Uterus (tissue), 4 donors: ENCODE measurements at places on chromosomes 2 and 18.

DNA sequence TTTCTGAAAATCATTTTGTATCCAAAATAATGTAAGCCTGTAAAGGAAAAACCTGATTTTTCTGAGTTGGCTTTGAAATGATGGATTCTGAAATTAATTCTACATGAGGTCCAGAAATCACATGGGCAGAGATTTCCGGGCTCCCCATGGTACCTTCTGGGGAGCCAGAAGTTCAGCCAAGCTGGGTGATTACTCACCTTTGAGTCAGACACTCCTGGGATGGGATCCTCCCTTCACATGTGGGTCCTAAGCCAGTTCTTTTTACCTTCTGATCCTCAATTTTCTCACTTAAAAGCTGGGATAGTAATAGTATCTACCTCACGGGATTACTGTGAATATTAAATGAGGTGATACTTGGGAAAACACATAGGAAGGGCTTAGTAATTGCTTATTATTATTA, 179.8 kb upstream of the EPAS1 start:
- DNase-seq, result no peak

DNA sequence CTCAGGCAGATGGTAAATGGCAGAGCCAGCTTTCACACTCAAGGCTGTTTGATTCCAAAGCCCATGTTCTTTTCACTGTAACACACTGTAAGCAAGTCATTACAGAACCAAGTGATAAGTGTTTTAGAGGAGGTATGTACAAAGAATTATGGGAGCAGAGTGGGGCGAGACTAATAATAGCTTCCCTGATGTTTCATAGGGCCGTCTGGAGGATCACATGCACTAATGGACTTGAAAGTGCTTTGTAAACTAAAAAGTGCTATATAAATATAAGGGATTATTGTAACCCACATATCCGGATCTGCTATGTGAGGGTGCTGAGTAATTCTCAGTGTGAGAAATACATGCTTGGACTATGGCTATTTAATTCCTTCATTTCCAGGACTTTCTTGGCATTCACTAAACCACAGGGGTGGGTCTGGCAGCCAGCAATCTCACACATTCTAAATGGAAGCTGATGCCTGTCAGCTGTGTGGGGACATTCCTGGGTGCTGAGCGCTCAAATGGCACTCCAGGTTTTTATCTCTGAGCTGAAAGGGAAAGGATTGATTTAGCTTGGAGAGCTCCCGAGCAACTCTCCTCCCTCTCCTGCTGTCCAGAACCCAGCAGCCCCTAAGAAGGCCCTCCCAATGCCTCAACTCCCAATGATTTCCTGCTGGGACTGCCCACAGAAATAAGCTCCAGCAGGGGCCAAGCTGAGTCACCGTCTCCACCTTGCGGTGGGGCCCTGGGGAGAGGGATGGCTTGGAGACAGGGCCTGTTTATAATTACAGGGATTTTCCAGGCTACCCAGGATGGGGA, 222.8 kb downstream of the SOX11 start:
- DNase-seq, result no peak

GRCh38 chr2:104854498-104855220, 744 bp downstream of the POU3F3 start:
- no peak for DNase-seq

- DNase-seq, result no peak
Observed at GRCh38 chr2:208867374-208867773, 460.8 kb downstream of the PTH2R start.

- no peak for DNase-seq
Observed at GRCh38 chr2:54675738-54676137, 47.7 kb upstream of the EML6 start.

DNA sequence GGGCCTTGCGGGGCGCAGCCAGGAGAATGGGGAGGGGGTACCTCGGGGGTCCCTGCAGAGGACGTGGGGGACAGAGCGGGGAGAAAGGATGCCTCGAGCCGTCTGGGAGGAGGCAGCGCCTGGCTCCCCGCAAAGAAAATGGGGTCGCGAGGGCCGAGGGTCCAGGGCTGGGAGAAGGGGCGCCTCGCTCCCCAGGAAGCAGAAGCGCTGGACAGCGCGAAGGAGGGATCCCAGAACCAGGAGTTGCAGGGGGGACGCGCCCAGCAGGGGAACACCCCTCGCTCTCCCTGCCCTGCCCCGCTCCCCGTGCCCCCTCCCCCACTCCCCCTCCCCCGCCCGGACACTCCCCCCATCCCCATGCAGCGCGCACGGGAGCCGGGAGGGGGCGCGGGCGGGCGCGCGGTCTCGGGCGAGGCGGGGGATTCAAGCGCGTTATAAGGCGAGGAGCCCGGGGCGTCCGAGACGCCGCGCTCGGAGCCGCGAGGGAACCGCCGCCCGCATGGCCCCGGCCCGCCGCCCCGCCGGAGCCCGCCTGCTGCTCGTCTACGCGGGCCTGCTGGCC, at the start of gene ERFE:
Gene ERFE (plus strand): TSS at position 462 of the 562 bp plus-strand sequence. CDS start 38 bp downstream, at position 500.
- DNase-seq, result no peak

DNA sequence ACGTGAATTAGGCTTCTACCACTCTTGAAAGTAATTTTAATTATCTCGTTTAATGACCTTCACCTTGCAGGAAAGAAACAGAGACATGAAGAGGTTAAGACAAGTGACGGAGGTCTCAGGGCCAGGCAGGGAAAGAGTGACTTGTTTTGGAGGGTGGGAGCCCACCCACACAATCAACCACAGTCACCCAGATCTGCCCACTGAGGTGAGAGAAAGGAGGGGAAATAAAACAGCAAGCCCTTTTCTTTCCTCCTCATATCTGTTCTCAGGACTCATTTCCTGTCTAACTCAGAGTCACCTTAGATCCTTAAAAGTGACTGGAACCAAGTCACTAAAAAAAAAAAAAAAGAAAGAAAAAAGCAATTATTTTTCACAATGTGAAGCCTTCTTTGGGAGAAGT, 26.8 kb downstream of the ATP8B1 start:
- DNase-seq, result no peak

GRCh38 chr2:53519918-53520841, 247.4 kb upstream of the CHAC2 start:
- no peak for DNase-seq

DNA sequence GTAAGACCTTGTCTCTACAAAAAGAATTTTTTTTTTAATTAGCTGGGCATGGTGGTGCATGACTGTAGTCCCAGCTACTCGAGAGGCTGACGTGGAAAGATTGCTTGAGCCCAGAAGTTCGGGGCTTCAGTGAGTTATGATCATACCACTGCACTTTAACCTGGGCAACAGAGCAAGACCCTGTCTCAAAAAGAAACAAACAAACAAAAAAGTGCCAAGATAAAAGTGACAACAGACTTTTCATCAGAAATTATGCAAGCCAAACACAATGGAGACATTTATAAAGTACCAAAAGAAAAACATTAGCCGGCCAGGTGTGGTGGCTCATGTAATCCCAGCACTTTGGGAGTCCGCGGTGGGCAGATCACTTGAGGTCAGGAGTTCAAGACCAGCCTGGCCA, 26.7 kb downstream of the HADHA start:
- DNase-seq, result no peak

GRCh38 chr18:10417664-10418063, 36.8 kb upstream of the APCDD1 start:
- DNase-seq, result no peak

GRCh38 chr2:207128867-207129266, 36.9 kb downstream of the KLF7 start:
- no peak for DNase-seq

DNA sequence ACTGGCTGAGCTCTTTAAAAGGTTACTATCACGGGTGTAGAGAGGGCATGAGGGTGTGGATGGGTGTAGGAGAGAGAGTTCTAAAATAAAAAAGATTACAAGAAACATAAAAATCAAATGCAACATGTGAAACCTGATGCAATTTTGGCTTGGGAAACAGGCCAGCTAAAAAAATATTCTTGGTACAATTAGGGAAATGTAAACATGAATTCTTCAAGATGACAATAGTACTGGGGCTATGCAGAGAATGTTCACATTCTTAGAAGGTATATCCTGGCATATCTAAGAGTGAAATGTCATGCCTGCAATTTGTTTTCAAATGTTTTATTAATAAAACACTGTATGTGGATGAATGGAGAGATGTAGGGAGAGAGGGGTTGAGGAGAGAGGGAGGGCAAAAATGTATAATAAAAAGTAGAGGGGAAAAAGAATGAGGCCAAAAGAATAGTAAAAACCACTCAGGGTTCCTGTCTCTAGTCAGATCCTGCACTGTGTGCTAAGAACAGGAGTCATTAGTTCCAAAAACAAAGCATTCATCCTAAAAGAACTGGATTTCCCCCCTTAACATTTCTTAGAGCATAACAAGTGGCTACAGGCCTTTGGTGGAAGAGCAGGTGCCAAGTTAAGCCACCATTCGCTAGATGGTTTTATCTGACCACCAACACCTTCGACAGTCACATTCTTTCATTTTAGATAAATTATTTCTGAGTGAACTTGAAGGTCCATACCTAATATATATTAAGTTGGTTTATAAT, 77.3 kb downstream of the LPIN2 start:
- no peak for DNase-seq

DNA sequence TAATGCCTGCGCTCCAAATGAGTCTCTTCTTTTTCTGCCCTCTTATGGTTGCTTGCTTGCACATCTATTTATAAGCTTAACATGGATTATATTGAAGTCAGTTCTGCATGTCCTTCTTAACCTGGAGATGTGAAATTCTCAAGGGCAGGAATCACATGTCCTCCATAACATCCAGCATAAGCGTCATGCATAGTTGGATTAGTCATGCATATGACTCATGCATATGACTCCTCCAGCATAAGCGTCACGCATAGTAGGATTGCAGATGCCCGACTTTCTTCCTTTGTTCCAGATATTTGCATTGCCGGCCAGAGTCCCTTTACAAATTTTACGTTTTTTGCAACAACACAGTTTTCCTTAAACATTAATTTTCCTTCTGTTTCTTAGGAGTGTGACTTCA, 308.6 kb downstream of the TGIF1 start:
- DNase-seq, result no peak

- DNase-seq, result no peak
Observed at GRCh38 chr2:39567507-39567906, 98.2 kb upstream of the TMEM178A start.

DNA sequence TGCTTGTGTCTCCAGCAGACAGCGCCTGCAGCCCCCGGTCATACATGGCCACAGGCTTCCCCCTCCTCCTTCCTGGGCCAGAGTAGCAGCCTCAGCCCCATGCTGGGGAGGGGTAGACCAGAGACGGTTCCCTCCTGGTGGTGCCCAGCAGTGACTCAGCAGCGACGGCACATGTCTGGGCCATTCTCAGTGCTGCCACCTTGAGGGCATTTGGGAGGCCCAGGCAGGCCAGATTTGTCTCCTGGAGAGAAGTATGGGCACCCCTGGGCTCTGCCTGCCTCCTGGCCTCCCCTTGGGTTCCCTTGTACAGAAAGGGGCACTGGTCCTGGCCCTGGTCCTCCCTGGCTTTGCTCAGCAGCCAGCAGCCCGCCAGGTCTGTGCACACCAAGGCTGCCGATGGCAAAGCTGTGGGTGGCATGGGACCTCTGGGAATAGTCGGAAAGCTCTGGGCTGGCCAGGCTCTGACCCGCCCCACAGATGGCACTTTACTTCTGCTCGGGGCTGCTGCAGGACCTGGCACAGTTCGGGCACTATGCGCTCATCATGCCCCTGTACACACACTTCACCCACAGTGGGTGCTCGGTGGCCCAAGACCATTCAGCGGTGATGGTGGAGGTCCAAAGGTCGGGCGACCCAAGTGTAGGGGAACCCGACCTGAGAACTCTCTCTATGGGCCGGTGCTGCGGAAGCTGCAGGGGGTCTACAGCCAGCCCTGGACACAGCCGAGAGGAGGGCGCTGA, 11.4 kb upstream of the ALPI start:
- DNase-seq, result no peak

GRCh38 chr2:62928015-62928414, 122.6 kb upstream of the OTX1 start:
- DNase-seq, result no peak
